Skeletal muscle cell (primary cell): ENCODE measurements at places on chromosomes 6 and 20.

- no peak for DNase-seq
Measured at GRCh38 chr6:6820641-6821238, 232.2 kb downstream of the LY86 start.

- DNase-seq: no peak
Measured at GRCh38 chr20:38498909-38499308, 26.3 kb downstream of the RALGAPB start.

- DNase-seq: no peak
Measured at GRCh38 chr6:6006006-6006427, 708 bp downstream of the NRN1 start.

- no peak for DNase-seq
Measured at GRCh38 chr6:154080461-154081189, 41.6 kb downstream of the OPRM1 start.

- DNase-seq: no peak
Measured at GRCh38 chr6:11852061-11852651, 73.6 kb upstream of the ADTRP start.

GRCh38 chr6:152600022-152600421, 37.1 kb downstream of the SYNE1 start:
- no peak for DNase-seq

GRCh38 chr20:4119854-4120209, 104.5 kb upstream of the RNF24 start:
- peak; percentile 38 for DNase-seq

GRCh38 chr6:68901044-68901443, 266.0 kb downstream of the ADGRB3 start:
- no peak for DNase-seq

DNA sequence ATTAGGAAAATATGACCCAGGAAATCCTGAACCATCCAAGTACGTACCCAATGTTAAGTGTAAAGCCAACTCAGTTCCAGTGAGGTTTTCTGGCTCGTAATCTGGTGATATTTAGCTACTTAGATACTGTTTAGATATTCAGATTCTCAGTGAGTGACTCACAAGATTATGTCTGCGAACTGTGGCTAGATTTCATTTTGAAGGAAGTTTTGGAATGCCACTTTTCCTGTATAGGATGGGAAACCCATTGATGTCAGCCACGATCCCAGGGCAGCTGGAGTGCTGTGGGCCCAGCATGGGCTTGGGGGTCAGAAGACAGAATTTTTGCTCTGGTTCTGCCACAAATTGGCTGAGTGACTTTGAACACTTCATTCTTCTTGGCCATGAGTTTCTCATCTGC, 76.3 kb downstream of the TMEM170B start:
- peak; percentile 78 for DNase-seq

DNA sequence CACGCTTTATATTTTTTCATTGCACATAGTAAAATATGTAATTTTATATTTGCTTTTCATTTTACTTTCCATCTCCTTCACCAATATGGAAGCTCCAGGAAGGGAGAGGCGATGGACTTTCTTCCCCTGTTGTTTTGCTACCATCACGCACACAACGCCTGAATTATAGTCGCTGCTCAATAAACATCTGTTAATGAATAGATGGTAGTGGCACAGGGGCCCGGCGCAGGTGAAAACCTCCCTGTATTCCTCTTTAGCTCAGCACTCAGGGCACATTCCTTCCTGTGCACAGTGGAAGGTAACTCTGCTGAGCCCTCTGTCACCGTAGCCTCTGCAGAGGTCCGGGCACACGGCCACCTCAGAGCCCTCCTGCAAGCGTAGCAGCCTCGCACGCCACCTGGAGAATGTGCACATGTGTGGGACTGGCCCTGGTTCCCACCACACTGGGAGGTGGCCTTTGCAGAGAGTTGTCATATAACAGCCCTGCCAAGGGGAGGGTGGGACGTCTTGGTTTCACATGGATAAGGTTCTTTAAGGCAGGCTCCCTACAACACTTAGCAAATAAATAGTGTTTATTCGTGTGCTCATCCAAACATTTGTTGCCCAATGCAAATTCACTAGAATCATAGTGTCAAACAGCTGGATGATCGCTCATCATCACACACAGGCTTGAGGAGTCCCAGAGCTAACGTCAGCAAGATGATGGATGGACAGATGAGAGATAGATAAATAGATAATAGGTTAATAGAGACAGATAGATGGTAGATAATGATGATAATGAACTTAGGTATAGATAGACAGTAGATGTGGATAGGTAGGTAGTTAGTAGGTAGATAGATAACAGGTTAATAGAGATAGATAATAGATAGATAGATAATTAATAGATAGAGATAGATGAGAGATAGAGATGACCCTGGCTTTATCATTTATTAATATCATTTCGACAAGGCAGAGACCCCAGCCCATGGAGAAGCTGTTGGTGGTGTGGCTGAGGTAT, 32.3 kb upstream of the AFDN start:
- no peak for DNase-seq

DNA sequence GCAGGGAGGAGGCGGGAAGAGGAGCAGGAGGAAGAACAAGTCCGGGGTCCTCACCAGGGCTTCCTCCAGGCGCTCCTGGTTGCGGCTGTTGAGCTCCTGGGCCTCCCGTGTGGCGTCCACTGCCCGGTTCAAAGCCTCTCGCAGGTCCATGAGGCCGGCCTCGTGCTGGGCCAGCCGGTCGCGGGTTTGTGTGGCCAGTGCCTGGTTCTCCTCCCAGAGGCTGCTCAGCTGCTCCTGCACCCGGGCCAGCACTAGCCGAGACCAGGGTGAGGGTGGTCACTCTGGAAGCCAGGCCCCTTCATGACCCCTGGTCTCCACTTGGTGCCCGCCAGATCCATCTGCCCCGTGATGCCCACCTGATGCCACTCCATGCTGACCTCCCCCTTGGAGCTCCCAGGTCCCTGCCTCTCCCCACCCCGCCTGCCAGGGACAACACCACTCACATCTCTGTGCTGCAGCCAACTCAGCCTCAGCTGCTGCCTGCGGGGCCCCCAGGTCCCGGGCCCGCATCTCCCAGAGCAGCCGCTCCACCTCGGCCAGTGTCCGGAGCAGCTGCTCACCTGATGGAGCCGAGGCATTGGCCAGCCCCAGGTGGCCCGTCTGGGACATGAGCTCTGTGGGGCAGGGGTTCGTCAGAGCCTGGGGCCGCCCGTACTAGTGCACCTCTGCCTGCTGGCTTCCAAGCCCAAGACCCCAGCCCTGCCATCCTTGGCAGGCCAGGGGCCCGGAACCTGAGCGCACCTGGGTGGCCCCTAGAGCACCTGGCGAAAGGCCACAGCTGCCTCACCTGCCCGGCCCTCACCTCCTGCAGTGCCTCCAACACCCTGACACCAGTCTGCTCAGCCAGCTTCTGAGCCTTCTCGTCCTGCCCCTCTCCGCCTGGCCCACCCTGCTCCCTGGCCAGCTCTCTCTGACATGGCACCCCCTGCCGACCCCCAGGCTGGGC, 15.9 kb downstream of the ADRM1 start:
- no peak for DNase-seq

DNA sequence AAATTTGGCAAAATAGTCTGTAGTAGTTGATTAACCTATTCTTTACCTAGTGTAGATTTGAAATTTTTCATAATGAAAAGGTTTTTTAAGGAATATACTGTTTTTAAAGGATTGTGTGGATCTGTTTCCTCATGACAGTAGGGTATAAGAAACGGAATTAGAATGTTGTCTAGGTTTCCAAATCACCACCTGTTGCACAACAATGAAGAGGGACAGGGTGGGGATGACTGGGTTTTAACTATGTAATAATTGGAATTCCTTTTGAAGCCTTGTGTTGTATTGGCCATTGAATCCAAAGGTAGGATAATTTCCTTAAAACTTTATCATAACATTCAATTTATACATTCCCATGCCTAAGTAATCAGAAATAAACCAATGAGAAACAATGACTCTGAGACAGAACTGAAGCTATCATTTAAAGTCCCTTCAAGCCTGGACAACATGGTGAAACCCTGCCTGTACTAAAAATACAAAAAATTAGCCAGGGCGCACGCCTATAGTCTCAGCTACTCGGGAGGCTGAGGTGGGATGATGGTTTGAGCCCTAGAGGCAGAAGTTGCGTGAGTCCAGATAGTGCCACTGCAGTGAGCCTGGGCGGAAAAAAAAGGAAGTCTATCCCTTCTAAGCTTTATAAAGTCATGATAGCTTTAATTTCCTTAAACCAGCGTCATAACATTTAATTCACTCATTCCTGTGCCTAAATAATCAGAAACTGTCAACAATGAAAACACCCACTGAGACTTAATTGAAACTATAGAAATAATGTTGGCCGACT, 18.3 kb upstream of the SLC17A5 start:
- DNase-seq: no peak
